Caudate nucleus (tissue), 63 donors: ENCODE measurements at places on chromosomes 1 and 21.

GRCh38 chr1:199308349-199308846 is 669.6 kb downstream of the PTPRC start:
- DNase-seq, result no peak

- DNase-seq, result no peak
Measured at GRCh38 chr21:42580793-42581321, 67.2 kb downstream of the SLC37A1 start.

- no peak for DNase-seq
Measured at GRCh38 chr1:193766329-193766728, 579.9 kb upstream of the B3GALT2 start.

DNA sequence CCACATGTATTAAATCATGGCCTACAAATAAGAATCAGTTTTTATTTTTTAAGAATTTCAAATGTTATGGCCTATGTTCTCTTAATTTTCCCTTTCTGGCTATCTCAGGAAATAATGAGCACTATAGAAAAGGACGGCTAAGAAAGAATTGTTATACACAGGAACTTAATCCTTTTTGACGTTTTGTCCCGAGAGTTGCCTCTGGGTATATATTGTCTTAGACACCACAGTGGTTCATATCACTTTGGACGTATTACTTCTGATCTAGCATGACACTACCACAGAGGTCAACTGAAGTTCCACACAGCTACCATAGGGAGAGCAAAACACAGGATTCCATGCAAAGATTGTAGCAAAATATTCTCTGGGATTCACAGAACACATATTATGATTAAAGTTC is 307.6 kb downstream of the VAV3 start:
- DNase-seq, result no peak

- DNase-seq, result no peak
Measured at GRCh38 chr1:223403184-223403815, 10.1 kb downstream of the CCDC185 start.
